ENCODE measurements at places on chromosomes 12 and 14. TPM values are rescaled to one million over a fixed set of nuclear protein-coding genes. Genes with fewer than 3 reads are reported as not detected.

Gene GPR68
- 0.30 TPM for total RNA-seq

Gene TROAP
- not detected for total RNA-seq

Gene RNASE7
- total RNA-seq: not detected

- no peaks in the 10 kb centered on the region for H3K27me3 ChIP-seq
- no peaks in the 10 kb centered on the region for H3K36me3 ChIP-seq
- DNase-seq: no peak
- H3K27ac ChIP-seq: no peak overlapping the region
- peaks cover 22% of the 10 kb centered on the region for H3K4me1 ChIP-seq
Measured at GRCh38 chr12:96141216-96141912, 52.8 kb upstream of the ELK3 start.

GRCh38 chr14:92223025-92223424 lies 99.9 kb upstream of the SLC24A4 start:
- no peak overlapping the region for H3K27ac ChIP-seq
- H3K27me3 ChIP-seq: no peaks in the 10 kb centered on the region
- H3K4me1 ChIP-seq: no peaks in the 10 kb centered on the region
- no peaks in the 10 kb centered on the region for H3K36me3 ChIP-seq
- no peak for DNase-seq

DNA sequence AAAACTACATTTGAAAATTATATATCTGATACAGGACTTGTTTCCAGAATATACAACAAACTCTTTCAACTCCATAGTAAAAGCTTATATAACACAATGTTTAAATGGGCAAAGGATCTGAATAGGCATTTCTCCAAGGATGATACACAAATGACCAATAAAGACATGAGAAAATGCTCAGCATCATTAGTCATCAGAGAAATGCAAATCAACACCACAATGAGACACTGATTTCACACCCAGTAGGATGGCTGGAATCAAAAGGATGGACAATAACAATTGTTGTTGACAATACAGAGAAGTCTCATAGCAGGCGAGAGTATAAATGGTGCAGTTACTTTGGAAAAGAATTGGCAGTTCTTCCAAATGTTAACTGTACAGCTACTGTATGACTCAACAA lies 394.9 kb downstream of the BCL11B start:
- no peak overlapping the region for H3K27ac ChIP-seq
- H3K4me1 ChIP-seq: no peaks in the 10 kb centered on the region
- no peaks in the 10 kb centered on the region for H3K36me3 ChIP-seq
- H3K27me3 ChIP-seq: no peaks in the 10 kb centered on the region
- no peak for DNase-seq
- no peak overlapping the region for H3K4me3 ChIP-seq

GRCh38 chr12:68080577-68080976 lies 79.0 kb downstream of the IFNG start:
- no peaks in the 10 kb centered on the region for H3K4me1 ChIP-seq
- no peak overlapping the region for H3K4me3 ChIP-seq
- H3K27ac ChIP-seq: no peak overlapping the region
- no peaks in the 10 kb centered on the region for H3K36me3 ChIP-seq

- no peaks in the 10 kb centered on the region for H3K4me1 ChIP-seq
- H3K36me3 ChIP-seq: no peaks in the 10 kb centered on the region
- H3K4me3 ChIP-seq: no peak overlapping the region
- no peak for DNase-seq
- no peak overlapping the region for H3K27ac ChIP-seq
Measured at GRCh38 chr14:76653875-76654572, 107.2 kb upstream of the VASH1 start.

GRCh38 chr14:56207626-56208292 lies 89.5 kb downstream of the PELI2 start:
- H3K4me3 ChIP-seq: no peak overlapping the region
- no peak overlapping the region for H3K27ac ChIP-seq
- DNase-seq: no peak
- H3K27me3 ChIP-seq: no peaks in the 10 kb centered on the region
- H3K36me3 ChIP-seq: no peaks in the 10 kb centered on the region
- no peaks in the 10 kb centered on the region for H3K4me1 ChIP-seq

DNA sequence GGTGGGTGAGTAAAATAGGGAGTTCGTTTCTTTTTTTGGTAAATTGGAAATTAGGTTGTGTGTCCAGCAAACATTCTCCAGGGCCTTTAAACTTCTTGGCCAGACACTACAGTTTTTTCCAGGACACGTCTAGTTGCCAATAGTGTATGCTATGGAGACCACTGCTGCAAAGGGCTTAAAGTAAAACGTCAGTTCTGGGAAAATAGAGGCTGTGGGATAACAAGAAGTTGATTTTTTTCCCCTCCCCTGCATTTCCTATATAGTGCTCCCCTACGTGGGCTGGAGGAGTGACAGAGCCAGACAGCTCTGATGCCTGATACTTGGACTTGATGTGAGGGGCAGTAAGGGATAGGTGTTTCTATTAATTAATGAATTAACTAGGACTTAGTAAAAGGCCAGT lies 2.4 kb downstream of the ACVR1B start:
- peaks cover 51% of the 10 kb centered on the region for H3K4me1 ChIP-seq
- H3K36me3 ChIP-seq: no peaks in the 10 kb centered on the region
- peak overlapping the region; percentile 10 for H3K4me3 ChIP-seq
- no peaks in the 10 kb centered on the region for H3K27me3 ChIP-seq

- no peaks in the 10 kb centered on the region for H3K27me3 ChIP-seq
- H3K4me3 ChIP-seq: no peak overlapping the region
- no peaks in the 10 kb centered on the region for H3K4me1 ChIP-seq
- H3K36me3 ChIP-seq: no peaks in the 10 kb centered on the region
- DNase-seq: no peak
Measured at GRCh38 chr12:28517101-28517500, 326.8 kb downstream of the CCDC91 start.

DNA sequence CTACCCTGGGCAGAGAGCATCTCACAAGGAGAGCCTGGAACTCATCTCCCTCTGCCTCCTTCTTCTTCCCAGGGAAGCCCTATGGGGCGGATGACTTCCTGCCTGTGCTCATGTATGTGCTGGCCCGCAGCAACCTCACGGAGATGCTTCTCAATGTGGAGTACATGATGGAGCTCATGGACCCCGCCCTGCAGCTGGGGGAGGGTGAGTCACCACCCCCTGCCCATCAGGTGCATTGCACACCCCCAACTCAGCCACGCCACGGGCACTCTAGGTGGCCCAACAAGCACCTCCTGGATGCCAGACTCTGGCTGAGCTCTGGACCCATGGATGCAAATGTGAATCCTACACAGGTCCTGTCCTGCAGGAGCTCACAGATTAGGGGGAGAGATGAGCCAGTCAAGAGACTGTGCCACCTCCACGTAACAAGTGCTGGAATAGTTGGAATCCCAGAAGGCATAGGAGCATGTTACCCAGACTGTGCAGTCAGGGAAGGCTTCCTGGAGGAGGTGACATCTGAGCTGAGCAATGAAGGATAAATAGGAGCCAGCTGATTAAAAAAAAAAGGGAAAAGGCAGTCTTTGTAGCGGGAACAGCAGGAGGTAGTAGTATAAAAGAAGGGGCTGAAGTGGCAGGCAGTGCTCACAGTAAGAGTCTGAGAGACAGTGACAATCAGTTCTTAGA lies 71.9 kb downstream of the LGMN start:
- no peaks in the 10 kb centered on the region for H3K36me3 ChIP-seq
- no peak for DNase-seq
- H3K4me1 ChIP-seq: peaks cover 11% of the 10 kb centered on the region

All from heart right ventricle (tissue), 16 donors.